ENCODE measurements at places on chromosomes 13 and 19.

- DNase-seq, result no peak
These were observed 157.9 kb downstream of the UQCRFS1 start for GRCh38 chr19:29054886-29055675.

DNA sequence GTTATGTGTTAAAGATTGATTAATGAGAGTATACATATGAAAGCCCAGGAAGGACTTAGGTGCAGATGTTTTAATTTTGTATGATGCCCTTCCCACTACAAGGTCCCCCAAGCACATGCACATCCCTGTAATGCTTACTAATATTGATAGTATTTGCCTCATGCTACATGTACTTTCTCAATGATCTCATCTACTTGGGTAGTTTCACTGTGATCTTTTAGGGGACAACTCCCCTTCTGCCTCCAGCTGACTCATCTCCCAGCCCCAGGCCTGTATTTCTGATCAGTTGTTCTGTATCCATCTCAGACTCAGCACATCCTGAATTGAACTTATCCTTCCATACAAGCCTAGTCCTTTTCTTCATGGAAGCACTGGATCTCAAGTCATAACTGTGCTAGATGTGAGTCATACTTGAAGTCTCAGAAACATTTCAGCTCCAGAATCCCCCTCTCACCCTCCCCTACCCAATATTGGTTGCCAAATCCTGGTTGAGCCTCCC lies 49.4 kb upstream of the INTS6 start:
- no peak for DNase-seq

DNA sequence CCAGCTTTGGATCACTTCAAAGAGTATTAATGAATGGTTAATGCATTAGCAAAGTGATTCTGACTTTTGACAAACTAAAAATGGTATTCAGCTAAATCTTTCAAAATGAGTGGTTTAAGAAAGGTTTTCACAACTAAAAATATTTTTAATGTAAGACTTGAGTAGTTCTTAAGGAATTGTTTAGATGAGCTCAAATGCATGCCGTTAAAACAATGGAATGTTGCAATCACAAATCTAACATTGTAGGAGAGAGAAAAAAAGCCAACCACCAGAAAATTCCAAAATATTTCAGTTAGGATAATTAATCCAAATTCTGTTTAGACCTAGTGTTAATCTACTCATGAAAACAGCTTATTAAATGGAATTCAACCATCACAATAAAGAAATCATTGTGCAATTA lies 1044.8 kb upstream of the SLC10A2 start:
- no peak for DNase-seq

DNA sequence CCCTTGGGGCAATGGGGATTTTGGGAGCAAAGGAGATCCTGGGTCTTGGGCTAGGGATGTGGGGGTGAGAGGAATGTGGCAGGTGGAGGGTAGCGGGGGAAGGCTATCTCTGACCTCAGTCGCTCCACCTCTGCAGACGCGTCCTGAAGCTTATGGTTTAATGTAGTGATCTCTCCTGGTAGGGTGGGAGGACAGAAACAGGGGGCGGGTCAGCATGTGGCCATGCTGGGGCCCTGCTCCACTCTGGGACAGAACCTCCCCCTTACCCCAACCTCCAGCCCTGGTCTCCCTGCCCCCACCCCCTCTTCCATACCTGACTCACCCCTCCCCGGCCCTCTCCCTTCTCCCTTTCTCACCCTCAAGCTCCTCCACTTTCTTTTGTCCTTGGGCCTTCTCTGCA lies 1.4 kb downstream of the BST2 start:
- no peak for DNase-seq

GRCh38 chr13:103883164-103883563 lies 816.9 kb upstream of the SLC10A2 start:
- DNase-seq, result no peak

DNA sequence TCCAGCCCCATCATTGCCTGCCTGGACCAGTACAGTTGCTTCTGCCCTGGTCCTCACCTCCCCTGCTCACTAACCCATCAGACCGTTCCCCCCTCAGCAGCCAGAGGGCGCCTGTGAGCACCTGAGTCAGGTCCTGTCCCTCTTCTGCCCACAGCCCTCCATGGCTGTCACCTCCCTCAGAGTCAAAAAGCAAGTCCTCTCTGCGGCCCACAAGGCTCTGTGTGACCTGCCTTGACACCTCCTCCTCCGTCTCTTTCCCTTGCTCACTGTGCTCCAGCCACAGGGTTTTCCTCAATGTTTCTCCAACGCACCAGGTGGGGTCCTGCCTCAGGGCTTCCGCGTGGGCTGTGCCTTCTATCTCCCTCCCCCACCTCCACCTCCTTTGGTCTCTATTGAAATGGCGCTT lies 29.4 kb upstream of the PTPRS start:
- DNase-seq, result no peak

- DNase-seq, result no peak
These were observed 14.6 kb upstream of the SERPINE3 start for GRCh38 chr13:51324714-51325420.

DNA sequence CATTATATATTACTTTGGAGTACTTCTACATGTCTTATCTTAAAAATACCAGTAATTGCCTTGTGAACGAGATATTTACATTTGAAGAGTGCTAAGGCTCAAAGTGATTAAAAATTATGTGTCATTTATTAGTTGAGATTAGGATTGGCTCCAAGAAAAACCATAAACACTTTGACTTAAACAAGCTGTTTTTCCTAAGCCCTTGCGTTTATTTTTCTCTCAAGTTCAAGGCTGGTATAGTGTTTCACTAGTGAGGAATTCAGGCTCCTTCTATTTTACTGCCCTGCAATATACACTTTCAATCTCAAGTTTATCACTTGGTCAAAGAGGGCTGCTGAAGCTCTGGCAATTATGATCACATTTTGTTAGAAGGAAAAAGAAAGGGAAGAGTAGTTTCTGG lies 49.9 kb downstream of the UFM1 start:
- DNase-seq, result no peak

GRCh38 chr19:18521692-18522123 lies at the start of gene ELL:
TSS of gene ELL (minus strand) at chr19:18522070. CDS start at chr19:18522055, 15 bp downstream.
- no peak for DNase-seq

GRCh38 chr13:43132257-43132656 lies 108.9 kb downstream of the DNAJC15 start:
- DNase-seq, result no peak

GRCh38 chr19:4754248-4754647 lies 30.6 kb upstream of the DPP9 start:
- DNase-seq, result no peak

- DNase-seq, result no peak
These were observed 5.1 kb downstream of the S1PR2 start for GRCh38 chr19:10226021-10226375.

DNA sequence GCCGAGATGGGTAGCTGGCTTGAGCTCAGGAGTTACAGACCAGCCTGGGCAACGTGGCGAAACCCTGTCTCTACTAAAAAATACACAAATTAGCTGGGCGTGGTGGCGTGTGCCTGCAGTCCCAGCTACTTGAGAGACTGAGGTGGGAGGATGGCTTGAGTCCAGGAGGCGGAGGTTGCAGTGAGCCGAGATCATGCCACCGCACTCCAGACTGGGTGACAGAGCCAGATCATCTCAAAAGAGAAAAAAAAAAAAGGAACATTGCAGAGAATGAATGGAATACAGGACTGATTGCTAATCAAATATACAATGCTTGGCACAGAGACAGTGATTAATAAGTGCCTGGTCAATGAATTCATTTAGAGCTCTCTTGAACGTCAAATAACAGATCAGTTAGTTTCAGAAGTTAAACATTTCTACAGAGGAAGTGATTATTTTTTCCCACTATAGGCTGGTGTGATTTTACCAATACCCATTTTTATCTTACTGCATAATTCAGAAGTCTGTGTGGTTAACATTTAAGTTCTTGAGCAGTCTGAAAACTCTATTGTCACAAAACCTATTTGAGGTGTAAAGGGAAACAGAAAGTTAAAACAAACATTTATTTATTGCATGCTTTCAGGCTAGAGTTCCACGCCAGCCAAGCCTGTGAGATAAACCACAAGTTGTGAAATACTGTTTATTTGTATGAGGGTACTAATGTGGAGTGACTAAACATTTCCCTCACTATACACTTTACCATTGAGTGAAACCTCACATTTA lies 7.7 kb upstream of the TBC1D4 start:
- DNase-seq, result no peak

DNA sequence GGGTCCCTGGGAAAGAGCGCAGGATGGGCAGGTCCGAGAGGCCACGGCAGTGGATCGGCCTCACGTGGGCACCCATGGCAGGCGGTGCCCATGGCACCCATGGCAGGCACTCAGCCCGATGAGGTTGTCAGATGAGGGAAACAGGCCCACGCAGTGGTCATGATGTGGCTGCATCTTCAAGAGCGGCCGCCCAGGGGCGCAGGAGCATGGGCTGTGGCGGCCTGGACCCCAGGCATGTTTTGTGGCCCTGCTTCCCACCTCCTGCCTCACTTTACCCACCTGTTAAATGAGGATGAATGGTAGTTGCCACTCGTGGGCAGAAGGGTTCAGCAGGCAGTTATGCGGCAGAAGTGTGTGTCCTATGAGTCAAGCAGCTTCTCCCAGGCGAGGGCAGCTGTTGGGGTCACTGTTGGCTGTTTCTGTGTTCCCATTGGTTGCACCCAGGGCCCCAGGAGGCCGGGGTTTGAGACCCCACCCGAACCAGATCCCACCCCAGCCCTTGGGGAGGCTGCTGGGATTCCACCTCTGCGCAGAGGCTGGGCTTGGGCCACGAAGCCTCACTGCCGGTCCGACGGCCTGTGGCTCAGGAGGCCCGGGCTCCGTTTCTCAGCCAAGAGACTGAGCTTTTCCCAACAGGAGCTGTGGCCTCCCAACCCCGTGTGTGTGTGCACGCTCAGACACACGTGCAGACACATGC lies 30.0 kb downstream of the CSNK1G2 start:
- no peak for DNase-seq

DNA sequence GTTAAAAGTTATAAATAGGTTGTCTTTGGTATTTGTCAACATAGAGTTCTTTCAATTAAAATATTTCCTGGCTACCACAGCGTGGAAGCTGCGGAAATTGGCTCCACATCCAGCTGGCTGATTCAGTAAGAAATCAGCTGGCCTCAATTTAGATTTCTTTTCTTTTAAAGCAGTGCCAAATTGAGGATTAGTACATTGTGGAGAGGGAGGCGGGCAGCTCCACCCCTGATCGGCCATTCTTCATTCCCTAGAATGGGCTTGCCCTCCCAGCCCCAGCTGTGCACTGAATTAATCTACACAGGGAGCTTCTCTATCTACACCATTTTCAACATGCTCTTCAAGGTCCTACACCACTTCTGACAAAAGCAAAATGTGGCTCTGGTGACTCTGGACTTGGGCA lies 624.8 kb downstream of the DACH1 start:
- DNase-seq, result no peak

- no peak for DNase-seq
These were observed 20.5 kb upstream of the STRN4 start for GRCh38 chr19:46766569-46767317.

- DNase-seq, result no peak
These were observed 44.5 kb upstream of the GTF3A start for GRCh38 chr13:27379694-27380641.

DNA sequence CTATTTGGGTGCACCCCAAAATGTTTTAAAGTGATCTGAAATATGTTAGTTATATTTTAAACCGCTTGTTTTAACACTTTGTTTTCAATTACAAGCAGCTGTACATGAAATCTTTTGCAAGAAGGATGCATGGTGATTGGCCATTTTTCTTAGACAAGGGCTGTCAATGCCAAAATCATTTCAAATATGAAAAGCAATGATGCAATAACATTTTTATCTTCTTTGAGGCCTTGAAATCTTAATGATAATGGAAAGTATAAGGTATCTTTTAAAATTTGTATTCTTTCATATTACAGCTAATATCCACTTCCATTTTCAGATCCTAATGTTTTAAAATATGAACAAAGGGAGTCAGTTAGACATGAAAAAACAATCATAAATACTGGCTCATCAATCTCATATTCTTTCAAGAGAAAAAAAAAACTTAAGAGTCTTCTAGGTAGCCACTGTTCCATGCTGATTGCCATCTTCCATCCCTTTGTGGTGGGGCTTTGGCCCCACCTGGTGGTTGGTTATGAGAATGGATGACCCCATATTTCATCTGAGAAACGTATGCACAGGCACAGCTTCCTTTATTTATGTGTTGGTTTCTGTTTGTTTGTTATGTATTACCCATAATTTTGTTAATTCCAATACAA lies 330.3 kb upstream of the MIR17HG start:
- DNase-seq, result no peak

- DNase-seq, result no peak
These were observed 79.1 kb upstream of the PCDH17 start for GRCh38 chr13:57552437-57552836.

DNA sequence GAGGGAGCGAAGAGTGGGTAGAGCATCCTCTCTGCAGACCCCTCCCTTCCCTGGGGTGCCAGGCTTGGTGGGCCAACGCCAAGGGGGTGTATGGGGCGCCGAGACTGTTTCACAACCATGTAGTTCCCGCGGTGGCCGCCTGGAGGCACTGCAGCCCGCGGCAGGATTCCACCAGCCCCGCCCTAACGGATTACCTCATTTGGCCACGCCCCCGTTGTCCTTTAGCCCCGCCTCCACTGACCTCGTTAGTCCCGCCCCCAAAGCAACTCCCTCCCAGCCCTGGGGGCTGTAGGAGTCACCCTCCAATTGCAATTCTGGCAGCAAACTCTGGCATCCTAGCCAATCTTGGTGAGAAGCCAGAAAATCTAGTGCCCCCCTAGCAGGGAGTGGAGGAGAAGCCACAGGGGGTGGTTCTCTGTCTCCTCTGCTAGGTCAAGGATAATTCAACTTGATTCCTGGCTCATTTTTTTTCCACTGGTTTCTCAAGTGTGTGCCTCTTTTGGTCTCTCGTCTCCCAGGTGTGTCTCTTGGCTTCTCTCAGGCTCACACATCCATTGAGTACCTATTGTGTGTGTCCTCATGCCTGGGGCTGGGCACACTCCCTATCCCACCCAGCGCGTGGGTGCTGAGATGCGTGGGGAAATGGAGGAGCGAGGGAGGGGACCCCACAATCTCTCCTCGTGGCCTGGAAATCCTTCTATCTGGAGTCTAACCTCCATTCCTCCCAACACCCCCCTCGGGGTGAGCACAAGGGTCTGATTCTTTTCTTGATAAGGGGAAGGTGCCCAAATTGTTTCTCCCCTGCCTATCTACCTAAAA lies 2.0 kb downstream of the OLFM2 start:
- DNase-seq, result no peak

DNA sequence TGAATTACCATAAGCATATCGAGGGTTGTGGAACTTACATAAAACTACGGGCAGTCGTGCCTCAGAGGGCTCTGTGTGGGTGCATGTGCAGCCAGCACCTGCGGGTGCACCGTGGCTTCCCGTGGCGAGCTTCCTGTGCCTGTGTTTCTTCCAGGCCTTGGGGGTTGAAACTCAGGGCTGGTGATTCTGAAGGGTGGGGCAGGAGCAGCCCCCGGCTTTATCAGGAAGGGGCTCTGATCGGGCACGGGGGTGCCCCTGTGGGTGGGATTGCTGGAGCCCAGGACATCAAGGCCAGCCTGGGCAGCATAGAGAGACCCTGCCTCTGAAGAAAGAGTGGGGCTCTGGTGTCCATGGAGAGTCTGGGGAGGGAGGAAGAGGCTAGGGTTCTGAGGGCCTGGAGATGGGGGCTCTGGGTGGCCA lies 11.1 kb downstream of the ATP4B start:
- DNase-seq, result no peak
